ENCODE measurements at places on chromosomes 11 and 22. TPM values are rescaled to one million over a fixed set of nuclear protein-coding genes. Genes with fewer than 3 reads are reported as not detected.

The KDM2A gene
- total RNA-seq: 69.5 TPM

The PLET1 gene
- not detected for total RNA-seq

The SMIM35 gene
- not detected for total RNA-seq

The RFPL3 gene
- not detected for total RNA-seq

The MMP7 gene
- not detected for total RNA-seq

The KRTAP5-11 gene
- not detected for total RNA-seq

The IRAG1 gene
- total RNA-seq: 205 TPM

The CEP126 gene
- 11.3 TPM for total RNA-seq

Measured in esophagus muscularis mucosa (tissue), 4 donors.